ENCODE measurements at places on chromosomes 1 and 21.

GRCh38 chr1:65148548-65149350, 746 bp downstream of the AK4 start:
- DNase-seq, result peak; percentile 52

DNA sequence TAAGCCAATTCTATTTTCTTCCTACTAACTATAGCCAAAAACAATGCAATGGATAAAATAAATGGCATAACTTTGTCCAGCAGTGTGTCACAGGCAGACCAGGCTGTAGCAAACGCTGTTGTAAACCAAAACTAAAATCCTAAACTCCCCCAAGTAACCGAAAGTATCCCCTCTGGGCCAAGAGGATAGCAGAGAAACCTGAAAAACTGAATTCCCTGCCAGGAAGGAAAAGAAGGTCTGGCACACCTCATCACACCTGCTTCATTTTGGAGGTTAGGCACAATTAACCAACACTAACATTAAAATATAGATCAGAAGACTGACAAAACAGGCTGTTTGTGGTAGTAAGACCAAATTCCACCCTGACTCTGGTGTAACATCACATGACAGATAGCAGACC, 356.8 kb upstream of the C1orf87 start:
- DNase-seq, result no peak

GRCh38 chr21:38140207-38140903, 116.4 kb upstream of the KCNJ15 start:
- no peak for DNase-seq

- DNase-seq, result peak; percentile 24
Measured at GRCh38 chr1:42221952-42222606, 57.5 kb upstream of the GUCA2A start.

- no peak for DNase-seq
Measured at GRCh38 chr1:168824418-168825065, 95.5 kb upstream of the DPT start.

- peak; percentile 21 for DNase-seq
Measured at GRCh38 chr1:157274698-157275534, 136.7 kb upstream of the ETV3 start.

GRCh38 chr1:150973836-150974579, 627 bp downstream of the CERS2 start:
- DNase-seq, result peak; percentile 46

DNA sequence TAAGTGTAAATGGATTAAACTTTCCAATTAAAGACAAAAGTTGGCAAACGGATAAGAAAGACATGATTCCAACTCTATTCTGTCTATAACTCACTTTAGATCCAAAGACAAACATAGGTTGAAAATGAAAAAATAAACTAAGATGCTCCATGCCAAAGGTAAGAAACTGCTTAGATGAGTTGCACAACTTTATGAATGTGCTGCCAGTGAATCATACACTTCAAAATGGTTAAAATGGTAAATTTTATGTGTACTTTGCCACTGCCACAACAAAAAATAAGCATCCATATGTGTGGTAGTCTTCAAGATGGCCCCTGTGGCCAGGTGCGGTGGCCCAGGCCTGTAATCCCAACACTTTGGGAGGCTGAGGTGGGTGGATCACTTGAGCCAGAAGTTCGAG, 45.0 kb downstream of the NSL1 start:
- no peak for DNase-seq

GRCh38 chr21:34877485-34878128, 171.5 kb downstream of the RUNX1 start:
- DNase-seq, result no peak

DNA sequence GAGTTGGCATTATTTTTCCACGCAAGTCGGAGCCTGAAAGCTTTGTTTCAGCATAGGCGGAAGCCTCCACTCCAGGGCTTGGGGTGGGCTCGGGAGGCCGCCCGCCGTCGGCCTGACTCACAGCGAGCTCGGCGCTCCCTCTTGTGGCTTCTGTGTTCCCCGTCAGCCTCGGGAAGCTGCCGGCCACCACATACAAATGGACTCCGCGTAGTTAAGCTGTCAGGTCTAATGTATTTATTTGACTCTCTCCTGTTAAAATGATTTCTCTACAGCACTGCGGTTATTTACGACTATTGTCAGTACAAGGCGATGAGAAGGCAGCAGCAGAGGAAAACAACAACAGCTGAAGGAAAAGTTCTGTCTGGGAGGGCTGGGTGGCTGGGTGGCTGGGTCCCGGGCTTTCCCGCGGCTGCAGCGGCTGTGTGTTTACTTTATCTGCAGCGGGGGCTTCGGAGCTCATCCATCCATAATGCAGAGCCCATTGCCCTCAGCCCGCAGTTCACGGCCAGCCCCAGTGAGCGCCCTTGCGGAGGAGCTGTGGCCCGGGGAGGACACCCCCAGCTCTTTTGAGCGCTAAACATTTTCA, 375.7 kb upstream of the CAMK1G start:
- DNase-seq, result peak; percentile 53

DNA sequence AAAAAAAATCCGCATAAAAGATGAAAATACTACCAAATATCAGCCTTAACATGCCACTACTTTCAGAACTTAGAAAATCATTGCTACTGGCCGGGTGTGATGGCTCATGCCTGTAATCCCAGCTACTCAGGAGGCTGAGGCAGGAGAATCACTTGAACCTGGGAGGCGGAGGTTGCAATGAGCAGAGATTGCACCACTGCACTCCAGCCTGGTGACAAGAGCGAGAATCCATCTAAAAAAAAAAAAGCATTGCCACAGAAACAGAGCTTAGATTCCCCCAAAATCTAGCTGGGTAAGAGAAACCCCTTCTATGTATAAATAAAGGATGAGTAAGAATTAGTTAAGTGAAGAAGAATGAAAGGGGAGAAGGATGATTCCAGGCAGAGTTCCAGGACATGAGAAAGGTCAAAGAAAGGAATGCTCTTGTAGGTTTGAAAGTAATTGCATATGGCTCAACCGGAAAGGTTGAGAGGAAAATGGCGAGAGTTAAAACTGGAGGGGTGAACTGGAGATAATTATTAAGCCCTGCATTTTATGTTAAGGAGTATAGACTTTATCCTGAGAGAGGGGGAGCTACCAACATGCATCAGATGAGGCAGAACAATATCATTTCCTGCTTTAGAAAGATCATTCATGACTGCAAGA, 19.7 kb upstream of the NRDC start:
- peak; percentile 62 for DNase-seq

DNA sequence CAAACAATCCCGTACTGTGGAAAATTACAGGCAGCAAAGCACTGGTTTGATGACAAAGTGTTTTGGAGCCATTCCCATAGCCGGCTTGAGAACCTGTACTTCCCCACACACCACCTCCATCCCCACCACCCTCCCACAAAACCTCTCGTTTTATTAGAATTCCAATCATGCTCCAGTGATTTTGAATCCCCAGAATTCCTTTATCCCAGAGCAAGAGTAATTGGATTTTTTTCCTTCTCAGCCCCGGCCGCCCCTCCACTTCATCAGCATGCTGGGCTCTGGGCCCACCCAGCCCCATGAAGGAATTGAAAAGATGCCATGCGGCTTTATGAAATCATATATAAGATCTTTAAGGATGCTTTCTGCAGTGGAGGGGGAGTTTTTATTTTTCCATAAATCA, 136.6 kb downstream of the OMA1 start:
- DNase-seq, result no peak

DNA sequence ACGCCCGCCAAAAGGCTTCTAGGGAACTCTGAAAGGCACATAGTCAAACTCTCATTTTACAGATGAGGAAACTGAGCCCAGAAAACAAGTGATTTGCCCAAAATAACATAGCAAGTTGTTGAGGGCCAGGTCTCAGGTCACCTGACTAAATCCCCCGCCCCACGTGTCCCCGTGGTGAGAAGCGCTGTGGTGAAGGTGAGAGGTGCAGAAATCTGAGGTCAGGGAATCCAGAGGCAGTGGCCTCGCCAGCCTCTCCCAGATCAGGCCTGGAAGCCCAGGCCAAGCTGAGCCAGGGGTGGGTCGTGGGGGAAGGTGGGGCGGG, 5.1 kb downstream of the HDGF start:
- DNase-seq, result no peak

- no peak for DNase-seq
Measured at GRCh38 chr1:55480029-55480795, 265.0 kb upstream of the USP24 start.

GRCh38 chr1:215416497-215416896, 150.6 kb upstream of the KCTD3 start:
- DNase-seq, result no peak

DNA sequence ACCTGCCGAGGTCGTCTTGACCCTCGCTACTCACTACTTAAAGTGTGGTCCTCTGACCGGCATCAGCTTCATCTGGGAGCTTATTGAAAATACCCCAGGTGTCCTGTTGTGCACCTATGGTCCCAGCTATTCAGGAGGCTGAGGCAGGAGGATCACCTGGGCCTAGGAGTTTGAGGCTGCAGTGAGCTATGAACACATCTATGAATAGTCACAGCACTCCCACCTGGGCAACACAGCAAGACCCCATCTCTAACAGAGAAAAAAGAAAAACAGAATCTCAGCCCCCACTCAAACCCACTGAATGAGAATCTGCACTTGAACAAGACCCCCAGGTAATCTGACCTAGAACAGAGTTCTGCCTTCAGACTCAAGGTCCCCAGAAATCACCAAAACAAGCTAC, 8.7 kb upstream of the OLIG1 start:
- DNase-seq, result no peak

DNA sequence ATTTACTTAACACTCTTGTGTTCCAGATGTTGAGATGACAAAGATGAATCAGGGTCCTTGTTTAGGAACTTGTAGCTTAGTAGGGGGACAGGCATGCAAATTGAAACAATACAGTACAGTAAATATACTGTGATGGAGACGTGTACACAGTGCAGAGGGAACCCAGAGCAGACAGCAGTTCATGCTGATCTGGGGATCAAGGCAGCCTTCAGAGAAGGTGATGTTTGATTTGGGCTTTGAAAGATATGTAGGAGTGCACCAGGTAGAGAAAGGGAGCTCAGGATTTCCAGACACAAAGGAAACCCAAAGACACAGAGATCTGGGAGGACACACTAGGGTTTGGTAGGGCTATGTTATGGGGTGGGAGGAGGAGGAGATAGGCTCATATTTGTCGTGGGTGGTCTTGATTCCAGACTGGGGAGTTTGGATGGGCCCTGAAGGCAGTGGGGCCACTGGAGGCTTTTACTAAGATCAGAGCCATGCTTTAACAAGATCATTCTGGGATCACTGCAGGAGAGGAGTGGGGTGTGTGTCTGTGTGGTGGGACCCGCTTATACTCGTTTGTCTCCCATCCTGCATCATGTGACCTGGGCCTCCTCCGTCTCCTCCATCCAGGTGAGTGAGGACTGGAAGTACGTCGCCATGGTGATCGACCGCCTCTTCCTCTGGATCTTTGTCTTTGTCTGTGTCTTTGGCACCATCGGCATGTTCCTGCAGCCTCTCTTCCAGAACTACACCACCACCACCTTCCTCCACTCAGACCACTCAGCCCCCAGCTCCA, 7.8 kb downstream of the CHRNB2 start:
- no peak for DNase-seq

DNA sequence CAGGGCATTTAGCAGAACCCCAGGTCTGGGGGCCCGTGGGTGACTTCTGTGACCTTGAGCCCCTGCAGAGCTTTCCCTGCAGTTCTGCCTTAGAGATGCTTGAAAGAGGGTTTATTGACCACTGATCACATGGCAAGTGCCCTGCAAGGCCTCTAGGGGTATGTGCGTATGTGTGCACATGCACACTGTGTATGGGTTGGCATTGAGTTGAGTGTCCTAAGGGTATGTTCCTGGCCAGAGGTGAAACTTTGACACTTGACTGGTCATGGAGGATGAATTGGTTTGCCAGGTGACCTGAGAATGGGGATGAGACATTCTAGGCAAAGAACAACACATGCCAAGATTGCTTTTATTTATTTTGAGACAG, 17.1 kb downstream of the NUDC start:
- no peak for DNase-seq

- DNase-seq, result no peak
Measured at GRCh38 chr1:24244519-24245268, 57.6 kb upstream of the IFNLR1 start.

GRCh38 chr1:181345146-181345545, 138.2 kb upstream of the CACNA1E start:
- no peak for DNase-seq

- no peak for DNase-seq
Measured at GRCh38 chr1:181135437-181135731, 46.9 kb downstream of the IER5 start.

- DNase-seq, result no peak
Measured at GRCh38 chr1:208088319-208088718, 155.9 kb downstream of the PLXNA2 start.

DNA sequence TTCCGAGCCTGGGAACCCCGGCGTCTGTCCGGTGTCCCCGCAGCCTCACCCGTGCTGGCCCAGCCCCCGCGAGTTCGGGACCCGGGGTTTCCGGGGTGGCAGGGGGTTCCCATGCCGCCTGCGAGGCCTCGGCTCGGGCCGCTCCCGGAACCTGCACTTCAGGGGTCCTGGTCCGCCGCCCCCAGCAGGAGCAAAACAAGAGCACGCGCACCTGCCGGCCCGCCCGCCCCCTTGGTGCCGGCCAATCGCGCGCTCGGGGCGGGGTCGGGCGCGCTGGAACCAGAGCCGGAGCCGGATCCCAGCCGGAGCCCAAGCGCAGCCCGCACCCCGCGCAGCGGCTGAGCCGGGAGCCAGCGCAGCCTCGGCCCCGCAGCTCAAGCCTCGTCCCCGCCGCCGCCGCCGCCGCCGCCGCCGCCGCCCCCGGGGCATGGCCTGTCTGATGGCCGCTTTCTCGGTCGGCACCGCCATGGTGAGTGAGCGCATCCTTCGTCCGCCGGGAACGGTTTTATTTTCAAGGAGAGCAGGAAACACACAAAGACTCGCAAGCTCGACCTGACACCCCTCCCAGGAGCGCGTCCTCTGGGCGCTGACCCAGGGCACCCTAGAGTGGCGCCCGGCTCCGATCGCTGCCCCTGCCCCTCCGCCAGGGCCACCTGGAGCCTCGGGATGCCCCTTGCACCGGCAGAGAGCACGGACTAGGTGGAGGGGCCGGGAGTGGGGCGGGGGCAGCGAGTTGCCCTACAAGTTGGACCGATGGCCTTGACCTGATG, at the start of gene ABCG1:
TSS of gene ABCG1 (plus strand) at position 305 of the 770 bp plus-strand sequence. CDS start at position 428, 123 bp downstream.
- DNase-seq, result no peak

- DNase-seq, result no peak
Measured at GRCh38 chr1:23692308-23692871, 784 bp downstream of the RPL11 start.

- DNase-seq, result no peak
Measured at GRCh38 chr1:235902677-235903542, 36.2 kb upstream of the LYST start.

GRCh38 chr21:29504751-29505321, 206.1 kb downstream of the BACH1 start:
- peak; percentile 11 for DNase-seq

GRCh38 chr1:161723459-161724141, 2.3 kb downstream of the FCRLB start:
- no peak for DNase-seq

DNA sequence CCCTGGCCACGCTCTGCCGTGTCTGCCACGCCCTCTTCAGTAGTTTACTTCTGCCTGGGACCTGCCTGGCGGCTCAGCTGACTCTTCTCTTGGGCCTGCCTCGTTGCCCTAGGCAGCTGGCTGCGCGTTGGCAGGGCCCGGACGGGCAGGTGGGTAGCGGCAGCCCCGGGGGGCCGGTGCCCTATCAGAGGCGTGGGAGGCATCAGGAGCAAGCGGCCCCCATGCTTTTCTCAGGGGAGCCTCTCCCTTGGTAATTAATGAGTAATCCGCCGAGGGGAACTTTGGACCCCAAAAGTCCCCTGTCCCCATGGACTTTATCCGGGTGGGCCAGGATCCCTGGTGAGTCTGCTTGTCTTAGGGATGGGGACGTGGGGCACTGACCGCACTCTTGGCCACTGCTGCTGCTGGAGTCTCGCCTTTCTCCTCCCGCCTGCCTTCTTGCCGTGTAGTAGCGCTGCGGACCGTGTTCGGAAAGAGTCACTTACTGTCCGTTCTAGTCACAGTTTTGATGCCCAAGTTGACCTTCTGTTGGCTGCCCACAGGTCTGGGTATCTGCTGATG, 22.7 kb downstream of the SKI start:
- DNase-seq, result no peak

Data from hepatic stellate cell (primary cell).